ENCODE measurements at places on chromosomes 7 and 10.

DNA sequence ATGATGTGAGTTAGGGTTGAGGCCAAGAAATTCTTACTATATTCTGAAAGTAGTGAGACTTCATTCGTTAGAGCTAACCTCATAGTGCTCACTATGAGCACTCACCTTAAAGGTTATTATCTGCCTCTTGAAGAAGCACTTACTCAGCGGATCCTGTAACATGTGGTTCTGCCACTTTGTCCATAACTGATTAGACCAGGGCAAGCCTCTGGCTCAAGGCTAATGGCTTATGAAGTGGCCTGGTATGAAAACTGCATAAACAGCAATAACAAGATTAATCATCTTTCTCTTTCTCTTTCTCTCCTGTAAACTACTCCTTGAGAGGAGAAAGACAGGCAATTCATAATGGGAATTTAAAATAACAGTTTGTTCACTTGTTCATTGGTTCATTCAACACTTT is 82.8 kb downstream of the MAPK8 start:
- no peak for DNase-seq

DNA sequence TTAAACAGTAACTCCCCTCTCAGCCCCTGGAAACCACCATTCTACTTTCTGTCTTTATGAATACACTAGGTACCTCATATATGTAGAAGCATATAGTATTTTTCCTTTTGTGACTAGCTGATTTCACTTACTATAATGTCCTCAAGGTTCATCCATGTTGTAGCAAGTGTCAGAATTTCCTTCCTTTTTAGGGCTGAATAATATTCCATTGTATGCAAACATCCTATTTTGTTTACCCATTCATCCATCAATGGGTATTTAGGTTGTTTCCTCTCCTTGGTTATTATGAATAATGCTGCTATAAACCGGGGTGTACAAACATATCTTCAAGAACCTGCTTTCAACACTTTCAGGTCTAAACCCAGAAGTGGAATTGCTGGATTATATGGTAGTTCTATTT is 125.3 kb downstream of the SGMS1 start:
- no peak for DNase-seq

DNA sequence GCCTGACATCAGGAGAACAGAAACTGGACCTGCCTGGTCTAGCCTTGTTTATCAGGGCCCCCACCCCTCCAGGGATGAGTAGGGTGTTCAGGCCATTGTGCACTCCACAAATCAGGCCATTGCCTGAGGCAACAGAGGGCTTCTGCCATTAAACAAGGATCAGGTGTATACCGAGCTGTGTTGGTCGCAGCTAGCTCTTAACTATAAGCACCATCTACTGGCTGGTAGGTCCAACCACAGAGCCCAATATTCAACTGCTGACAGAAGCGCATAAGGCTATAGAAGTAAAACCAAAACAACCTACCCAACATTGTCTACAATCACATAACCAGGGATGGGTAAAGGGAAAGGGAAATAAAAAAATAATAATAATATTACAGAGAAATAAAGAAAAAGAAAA is 451.7 kb upstream of the TEX47 start:
- no peak for DNase-seq

GRCh38 chr7:100476903-100477870 is 1.8 kb downstream of the TSC22D4 start:
- no peak for DNase-seq

- no peak for DNase-seq
Measured at GRCh38 chr7:25424113-25424512, 195.8 kb upstream of the NPVF start.

DNA sequence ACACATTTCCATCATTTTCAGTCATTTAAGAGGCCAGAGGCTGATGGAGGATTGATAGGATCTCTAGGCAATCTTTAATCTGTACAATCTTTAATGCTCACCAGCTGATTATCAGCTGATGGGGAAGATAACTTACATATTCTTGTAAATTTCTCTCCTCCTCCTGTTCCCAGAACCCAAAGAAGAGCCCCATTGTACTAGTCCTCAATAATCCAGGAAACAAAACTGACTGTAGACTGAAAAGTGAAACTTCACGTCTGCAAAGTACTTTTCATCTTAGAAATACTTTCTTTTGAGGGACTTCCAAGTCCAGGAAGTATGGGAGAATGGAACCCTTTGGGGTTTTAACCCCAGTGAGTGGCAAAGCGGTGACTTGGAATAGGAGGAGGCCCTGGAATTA is 283.3 kb downstream of the FRMD4A start:
- DNase-seq = no peak

GRCh38 chr10:109475711-109476421 is 447.4 kb downstream of the XPNPEP1 start:
- DNase-seq = no peak

- DNase-seq = no peak
Measured at GRCh38 chr7:106773228-106773627, 91.9 kb upstream of the PIK3CG start.

GRCh38 chr7:118259115-118259514 is 34.6 kb downstream of the ANKRD7 start:
- DNase-seq = no peak

- peak; percentile 19 for DNase-seq
Measured at GRCh38 chr7:29102558-29103151, 43.7 kb downstream of the CPVL start.

DNA sequence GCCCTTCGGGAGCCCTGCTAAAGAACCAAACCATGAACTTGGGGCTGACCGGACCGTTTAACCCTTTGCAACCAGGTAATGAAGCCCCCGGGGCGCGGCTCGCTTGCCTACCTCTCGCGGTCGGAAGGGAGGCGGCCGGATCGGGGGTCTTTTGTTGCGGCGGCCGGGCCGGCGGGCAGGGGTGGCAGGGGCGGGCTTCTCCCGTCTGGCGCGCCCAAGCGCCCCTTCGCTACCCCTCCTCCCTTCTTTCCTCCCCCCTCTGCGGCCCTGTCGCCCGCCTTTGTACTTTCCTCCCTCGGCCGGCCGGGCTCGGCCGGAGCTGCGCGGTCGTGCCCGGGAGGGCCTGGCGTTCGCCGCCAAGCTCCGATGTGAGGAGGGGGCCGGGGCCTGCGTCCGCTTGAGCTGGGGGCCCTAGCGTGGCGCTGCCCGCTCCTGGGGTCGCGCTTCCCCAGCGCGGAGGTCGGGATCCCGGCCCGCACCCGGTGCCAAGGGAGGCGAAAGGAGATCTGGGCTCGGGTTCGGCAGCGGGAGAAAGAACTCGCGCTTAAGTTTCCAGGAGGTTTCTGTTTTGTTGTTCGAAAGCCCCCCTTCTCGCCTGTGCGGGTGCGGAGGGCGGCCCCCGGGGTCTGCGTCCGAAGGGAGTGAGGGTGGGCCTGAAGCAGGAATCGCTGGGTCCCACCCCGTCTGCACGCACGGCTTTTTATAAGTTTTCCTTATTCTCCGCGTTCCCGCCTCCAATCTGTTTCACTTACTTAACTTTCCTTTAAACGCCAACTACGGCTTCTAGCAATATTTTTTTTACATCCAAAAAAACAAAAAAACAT is 436.8 kb upstream of the GALNT17 start:
- no peak for DNase-seq

GRCh38 chr10:77497748-77498147 is 139.9 kb downstream of the KCNMA1 start:
- no peak for DNase-seq

GRCh38 chr10:100747456-100748230 is 2.3 kb downstream of the PAX2 start:
- DNase-seq = no peak

GRCh38 chr7:50655490-50655889 is 90.3 kb upstream of the DDC start:
- no peak for DNase-seq

DNA sequence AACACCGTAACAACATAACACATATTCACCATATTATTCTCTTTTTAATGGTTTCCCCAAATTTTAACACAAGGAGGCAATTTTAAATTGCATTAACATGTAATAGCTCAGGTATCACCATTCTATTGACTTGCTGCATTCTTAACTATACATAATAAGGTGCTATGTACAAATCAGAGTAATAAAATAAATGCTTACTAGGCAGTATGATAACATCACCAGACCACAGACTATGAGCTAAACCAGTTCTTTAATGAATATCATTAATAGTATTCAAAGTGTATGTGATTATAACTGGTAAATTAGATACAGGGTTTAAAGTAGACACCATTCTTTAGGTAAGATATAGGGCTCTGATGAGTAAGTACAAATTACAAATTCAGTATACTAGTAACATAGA is 226.6 kb downstream of the DNAJC1 start:
- no peak for DNase-seq

GRCh38 chr10:30803892-30804322 is 174.4 kb upstream of the LYZL2 start:
- no peak for DNase-seq

DNA sequence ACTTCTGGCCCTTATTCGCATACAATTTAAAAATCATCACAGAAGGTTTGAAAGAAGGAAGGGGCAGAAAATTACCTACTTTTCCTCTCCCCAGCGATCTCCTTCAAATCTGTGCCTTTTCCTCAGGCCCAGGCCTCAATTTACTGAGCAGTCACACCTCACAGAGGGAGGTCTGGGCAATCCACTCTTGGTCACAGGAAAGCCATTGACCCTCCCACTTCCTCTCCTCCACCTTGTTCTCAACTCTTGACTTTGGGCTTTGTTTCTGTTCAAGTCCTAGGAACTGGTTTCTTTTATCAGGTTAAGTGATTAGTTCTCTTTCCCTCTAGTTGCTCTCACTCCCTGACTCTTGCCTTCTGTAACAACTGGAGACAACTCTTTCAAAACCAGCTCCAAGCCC is 37.0 kb upstream of the ATRNL1 start:
- no peak for DNase-seq

DNA sequence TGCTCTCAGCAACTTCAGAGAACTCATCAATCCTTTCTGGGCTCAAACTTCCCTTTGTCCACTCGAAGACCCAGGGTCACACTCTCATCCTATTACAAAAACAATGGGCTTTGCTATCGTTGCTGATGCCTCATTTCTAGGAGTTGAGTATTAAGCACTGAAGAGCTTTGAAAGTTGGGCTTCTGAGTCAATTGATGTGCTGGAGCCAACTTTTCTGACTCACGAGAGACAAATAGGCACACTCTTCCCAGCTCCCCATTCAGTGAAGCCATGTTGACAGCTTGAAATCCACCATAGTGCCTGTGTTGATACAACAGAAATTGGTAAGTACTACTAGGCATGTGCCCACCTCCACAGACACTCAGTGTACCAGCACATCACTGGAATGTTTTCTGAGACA is 97.5 kb upstream of the PRSS58 start:
- no peak for DNase-seq

DNA sequence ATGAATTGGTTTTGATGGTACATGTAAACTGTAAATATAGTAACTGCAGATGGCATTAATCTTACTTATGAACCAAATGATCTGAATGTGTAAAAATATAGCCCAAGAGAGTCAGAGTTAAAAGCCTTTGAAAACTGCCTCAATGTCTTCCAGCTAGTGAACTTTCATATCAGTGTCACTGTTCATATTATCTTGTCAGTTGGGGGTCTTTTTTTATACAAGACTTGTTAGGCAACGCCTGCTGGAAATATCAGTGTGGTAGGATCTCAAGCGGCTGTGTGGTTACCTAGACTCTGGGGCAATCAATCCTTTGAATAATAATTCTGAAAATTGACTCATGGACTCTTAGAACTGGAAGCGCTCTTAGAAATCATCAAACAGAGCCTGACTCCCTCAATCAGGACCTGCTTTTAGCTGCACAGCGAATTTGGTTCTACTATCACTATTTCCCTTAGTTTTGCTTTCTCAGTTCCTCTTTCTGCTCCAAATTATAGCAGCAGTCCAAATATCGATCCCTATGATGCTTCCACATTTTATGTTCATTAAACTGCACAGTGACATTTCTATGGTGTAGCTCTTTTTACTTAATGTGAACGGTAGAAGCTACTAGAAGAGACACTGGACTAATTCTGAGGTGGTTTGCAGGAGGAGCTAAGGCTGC is 100.1 kb upstream of the COL1A2 start:
- no peak for DNase-seq

DNA sequence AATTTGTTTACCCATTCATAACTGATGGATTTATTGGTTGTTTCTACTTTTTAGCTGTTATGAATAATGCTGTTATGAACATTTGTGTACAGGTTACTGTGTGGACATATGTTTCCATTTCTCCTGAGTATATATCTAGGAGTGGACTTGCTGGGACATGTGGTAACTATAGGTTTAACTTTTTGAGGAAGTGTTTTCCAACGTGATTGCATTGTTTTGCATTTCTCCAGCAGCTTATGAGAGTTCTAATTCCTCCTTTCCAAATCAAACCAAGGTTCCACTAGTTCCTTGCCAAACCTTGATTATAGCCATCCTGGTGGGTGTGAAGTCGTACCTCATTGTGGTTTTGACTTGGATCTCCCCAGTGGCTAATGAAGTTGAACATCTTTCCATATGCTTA is 2.6 kb upstream of the PRF1 start:
- no peak for DNase-seq

DNA sequence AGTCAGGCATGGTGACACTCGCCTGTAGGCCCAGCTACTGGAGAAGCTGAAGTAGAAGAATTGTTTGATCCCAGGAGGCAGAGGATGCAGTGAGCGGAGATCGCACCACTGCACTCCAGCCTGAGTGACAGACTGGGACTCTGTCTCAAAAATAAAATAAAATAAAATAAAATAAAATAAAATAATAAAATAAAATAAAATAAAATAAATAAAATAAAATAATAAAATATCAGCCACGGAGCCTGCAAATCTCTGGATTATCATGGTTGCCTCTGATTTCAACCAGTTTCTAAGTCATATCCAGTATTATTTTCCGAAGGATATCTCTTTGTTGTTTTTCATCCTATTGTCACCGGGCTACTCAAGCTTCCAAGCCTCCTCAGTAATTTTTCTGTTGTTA is 51.7 kb upstream of the FZD8 start:
- no peak for DNase-seq

DNA sequence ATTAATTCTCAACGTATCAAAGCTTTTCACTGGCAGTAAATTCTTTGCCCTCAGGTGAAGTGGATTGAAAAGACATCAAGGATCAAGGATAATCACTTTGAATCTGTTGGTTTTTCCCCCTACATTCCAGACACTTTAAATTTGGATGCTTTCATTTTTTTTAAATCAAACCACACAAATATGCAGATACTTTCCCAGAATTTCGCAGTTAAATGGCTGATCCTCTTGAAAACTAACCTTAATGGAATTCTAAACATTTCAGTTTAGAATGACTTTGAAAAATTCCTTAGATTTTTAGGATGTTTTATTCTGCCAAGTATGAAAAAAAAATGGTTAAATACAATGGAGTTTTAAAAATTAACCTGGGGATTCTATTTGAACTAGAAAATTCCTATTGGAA is 325.9 kb downstream of the GFRA1 start:
- DNase-seq = no peak

DNA sequence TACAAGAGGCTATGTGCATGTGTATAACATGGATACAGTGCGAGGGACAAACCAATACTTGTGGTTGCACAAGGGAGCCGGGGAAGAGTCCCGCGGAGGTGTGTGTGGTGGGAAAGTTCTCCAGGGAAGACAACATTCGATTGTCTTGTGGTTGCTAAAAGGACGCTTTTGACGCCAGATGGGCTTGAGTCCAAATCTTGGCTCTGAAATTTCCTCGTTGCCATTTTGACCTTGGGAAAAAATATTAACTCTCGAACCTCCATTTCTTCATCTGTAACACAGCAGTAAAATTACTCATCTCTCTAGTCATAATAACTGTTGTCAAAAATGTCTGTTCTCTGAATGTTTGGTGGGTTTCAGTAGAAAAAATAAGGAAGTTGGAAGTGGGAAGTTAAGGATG is 16.5 kb downstream of the PLXDC2 start:
- DNase-seq = no peak

GRCh38 chr7:12549106-12549505 is 21.4 kb upstream of the SCIN start:
- DNase-seq = no peak

All from NCI-H1105 (cell line).